Stimulated activated CD8-positive, alpha-beta memory T cell treated with anti-CD3 and anti-CD28 coated beads, Interleukin-7, amount 100 ng/mL, for 4 hours (primary cell): ENCODE measurements at places on chromosomes 3 and 15.

GRCh38 chr15:79539401-79539800, 107.3 kb downstream of the MINAR1 start:
- no peak for DNase-seq

DNA sequence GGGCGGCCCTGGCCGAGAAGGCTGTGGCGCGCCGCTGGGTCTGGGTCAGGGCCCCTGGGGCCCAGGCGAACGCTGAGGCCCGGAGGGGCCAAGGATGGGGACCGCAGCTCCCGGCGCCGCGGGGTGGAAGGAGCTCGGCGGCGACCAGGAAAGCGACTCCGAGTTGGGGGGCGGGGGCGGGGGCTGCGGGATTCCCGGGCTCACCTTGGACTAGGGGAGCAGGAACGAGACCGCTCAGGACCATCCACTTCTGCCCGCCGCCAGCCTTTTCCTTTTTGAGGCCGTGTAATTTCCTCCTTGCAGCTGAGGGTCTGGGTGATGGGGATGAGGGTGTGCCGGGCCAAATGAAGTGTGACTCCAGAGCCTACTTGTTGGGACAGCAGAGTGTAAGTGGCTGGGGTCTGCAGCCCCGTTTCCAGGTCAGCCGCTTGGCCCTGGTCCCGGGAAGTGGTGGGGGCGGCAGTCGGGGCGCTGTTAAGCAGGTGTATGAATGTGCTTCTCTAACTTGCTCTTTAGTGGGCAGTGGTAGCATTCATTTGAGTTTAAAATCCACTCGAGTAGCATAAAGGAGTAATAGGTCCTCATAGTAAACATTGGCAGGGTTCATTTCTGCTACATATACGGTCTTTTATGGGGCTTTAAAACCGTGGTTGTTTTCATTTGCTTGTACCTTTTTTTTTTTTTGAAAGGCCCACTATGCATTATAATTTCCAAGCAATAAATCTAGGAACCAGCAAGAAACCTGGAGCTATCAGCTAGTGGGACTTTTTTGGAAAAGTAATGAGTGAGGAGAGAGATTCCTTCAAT, 717 bp downstream of the PXK start:
- DNase-seq, result no peak

DNA sequence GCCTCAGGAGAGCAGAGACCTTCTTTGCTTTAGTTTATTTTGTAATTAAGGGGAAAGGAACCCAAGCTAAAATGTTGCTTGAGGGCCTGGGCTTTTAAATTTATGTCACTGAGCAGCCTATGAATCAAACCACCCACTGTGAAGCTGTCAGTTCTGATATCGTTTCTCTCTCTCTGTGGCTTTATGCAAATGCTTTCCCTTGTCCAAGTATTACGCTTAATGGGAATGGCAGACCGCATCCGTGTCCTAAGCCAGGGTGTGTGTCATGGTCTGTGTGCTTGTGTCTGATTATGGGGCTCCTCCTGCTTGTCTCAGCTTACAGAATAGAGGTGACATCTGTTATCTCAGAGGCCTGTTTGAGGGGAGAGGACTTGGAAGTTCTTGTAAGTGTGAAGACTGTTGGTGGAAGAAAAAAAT, 82.4 kb downstream of the EBLN2 start:
- DNase-seq, result no peak

DNA sequence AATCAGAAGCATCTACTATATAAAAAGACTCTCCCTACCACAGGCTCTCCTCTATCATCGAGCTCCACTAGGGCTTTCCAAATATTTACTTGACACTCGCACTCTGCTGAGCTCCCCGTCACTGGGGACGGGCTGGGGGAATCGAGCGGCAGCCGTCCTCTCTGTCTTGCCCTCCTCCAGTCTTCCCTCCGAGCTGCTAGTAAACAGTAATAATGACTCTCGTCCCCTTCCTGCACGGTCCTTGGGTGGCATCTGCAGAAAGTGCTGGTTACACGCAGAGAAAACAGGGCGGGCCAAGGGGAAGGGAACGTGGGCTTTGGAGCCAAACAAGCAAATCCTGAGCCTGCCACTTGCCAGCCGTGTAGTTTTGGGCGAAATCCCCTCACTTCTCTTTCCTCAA, 96.6 kb downstream of the LRIG1 start:
- no peak for DNase-seq

DNA sequence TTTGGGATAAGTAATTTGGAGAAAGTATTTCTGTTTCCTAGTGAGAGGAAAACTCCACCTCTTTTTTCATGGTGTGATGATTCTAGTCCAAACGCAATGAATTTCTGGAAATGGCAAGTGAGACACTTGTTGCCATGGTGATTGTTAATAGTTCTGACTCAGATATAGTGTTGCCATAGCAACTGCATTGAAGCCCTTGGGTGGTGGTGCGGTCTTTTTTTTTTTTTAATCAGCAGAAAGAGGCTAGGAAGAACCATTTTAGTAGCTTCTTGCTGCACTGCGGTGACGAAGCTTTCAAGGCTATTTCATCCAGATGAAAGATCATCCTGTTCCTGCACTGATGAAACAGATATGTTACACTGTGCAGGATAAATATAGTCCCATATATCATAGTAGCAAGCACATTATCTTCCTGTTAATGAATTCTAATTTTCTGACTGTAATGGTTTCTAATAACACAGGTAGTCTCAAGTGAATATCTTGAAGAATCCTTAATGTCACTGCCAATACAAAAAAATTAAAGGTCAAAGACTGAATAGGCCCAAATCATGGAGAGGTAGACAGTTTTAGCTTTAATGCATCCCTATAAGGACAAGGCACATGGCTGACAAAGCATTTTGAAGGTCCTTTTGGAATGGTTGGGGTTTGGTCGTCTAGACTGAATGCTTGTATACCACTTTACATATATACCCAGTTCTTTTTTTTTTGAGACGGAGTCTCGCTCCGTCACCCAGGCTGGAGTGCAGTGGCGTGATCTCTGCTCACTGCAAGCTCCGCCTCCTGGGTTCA, 125.1 kb upstream of the ZBTB20 start:
- no peak for DNase-seq

DNA sequence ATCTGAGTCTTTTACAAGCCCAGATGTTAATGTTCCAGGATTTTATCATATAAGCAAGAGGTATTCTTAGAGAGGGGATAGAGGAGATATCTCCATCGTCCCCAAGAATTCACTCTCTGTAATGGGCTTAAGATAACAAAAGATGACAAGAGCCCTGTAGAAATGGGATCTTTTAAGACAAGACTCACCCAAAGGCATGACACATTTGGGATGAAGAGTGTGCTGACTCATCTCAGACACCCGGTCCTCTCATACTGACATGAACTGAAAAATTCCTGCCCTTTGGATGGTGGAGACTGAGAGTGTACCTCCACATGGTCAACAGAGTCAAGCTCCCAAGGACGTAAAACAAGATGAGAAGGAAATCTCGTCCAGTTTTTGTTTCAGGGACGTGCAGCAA, 11.0 kb downstream of the LEKR1 start:
- DNase-seq, result no peak

DNA sequence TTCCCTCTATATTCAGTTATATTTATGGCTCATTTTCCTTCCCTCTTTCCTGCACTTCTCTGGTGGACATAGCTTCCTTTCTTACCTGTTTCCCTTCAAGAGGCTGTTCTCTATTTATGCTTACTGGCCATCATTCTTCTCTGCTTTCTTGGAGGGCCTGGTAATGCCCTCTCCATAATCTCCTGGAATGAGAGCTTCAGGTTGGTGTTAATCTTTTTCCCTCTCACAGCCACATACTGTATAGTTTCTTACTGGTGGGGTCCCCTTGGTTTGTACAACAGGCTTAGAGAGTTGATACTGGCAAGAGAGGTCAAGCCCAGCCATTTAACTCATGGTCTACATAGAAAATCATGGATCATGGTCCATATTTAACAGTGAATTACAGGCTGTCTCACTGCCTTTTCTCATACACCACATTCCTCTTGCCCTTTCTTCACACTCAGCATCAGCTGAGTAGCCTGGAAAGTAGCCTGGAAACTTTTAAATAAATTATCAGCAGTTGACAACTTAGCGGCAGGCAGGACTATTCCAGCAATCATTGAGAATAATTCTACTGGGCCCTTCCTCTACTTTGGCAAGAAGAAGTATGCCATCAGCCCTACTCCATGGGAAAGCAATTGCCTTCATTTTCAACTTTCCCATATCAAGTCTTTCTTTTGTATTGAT, 38.0 kb upstream of the DPH6 start:
- DNase-seq, result no peak

- no peak for DNase-seq
Observed at GRCh38 chr15:51234176-51234927, 104.0 kb downstream of the CYP19A1 start.

GRCh38 chr3:59380146-59380545, 330.3 kb upstream of the CFAP20DC start:
- no peak for DNase-seq

GRCh38 chr3:121722411-121722810, 27.1 kb downstream of the GOLGB1 start:
- no peak for DNase-seq

GRCh38 chr3:77535116-77535515, 495.2 kb downstream of the ROBO2 start:
- no peak for DNase-seq

DNA sequence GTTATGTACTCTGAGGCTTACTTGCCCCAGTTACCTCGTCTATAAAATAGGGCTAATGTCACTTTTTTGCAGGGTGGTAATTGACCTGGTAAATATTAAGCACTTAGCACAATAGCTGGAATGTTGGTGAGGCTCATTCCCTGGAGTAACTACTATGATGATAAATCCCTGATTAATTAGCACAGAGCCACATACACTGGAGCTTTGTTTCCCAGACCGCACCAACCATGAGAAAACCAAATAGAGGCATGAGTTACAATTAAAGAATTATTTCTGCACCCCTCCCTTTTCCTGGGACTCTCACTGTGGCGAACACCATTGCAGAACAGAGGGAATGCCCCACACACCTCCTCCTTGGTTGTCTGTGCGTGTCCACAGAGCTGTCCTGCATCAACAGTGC, 76.6 kb upstream of the CPOX start:
- no peak for DNase-seq

DNA sequence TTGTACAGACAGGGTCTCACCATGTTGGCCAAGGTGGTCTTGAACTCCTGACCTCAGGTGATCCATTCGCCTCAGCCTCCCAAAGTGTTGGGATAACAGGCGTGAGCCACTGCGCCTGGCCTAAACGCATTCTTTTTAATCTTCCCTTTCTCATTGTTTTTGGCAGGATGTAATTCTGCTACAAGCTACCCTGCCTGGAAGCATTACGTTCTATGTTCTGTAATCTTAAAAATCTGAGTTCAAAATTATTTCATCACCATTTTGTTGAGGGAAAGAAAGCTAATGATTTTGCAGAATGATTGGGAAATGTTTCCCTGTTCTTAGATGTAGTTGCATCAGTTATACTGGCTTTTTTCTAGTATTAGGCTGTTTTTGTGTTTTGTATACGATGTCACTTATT, 71.5 kb downstream of the RGMA start:
- no peak for DNase-seq

DNA sequence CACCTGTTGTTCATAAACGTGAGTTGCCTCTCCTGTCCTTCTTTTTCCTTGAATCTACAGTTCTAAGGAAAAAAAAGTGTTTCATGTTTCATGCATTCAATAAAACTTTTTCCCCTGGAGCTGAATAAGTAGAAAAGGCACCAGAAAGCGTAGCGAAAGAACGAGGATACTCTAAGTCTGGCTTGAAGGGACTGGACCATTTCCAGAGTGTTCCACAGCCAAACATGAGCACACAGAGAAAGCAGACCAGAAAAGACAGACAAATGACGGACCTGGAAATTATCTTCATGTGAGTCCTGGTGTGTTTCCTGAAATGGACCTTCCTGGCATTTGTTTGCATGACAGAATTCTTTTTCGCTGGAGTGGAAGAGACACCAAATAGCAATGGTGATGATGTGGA, 204.7 kb downstream of the SV2B start:
- DNase-seq, result no peak

GRCh38 chr15:41554343-41554742, 4.7 kb upstream of the TYRO3 start:
- no peak for DNase-seq

DNA sequence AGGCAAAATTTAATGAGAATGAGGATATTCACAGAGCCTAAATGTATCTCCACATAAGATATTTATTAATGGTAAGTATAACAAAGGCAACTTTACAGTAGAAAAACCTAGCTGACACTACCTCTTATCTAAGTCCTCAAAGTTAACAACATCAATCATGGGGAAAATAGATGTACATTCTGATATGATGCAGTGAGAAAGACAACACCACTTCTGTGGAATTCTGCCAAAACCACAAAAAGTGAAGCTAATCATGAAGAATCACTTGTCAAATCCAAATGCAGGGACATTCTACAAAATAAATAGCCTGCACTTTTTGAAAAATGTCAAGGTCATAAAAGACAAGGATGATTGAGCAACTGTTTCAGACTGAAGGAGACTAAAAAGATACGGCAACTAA, 27.5 kb upstream of the EOMES start:
- DNase-seq, result no peak

DNA sequence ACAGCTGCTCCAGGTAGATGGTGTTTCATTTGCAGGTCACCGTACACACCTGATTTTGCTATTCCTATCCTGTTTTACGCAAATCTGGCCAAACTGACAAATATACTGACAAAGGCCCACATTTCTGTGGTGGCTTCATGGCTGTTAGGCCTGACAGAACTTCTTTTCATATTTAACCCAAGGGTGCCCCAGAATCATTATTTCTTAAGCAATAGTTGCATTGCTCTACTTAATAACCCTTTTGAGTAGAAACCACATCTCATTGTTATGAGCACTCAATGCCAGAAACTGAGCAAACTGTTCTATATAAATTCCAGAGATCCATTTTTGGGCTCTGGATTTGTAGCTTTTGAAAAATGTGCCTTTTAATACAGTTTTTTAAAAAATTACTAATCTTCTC, 19.4 kb downstream of the ASTE1 start:
- DNase-seq, result no peak

- DNase-seq, result no peak
Observed at GRCh38 chr3:72582211-72582878, 265.9 kb downstream of the SHQ1 start.

GRCh38 chr3:73056845-73057150, 4.7 kb upstream of the EBLN2 start:
- no peak for DNase-seq

- no peak for DNase-seq
Observed at GRCh38 chr3:116188231-116188785, 257.0 kb downstream of the LSAMP start.

- no peak for DNase-seq
Observed at GRCh38 chr3:17088017-17088416, 203.3 kb downstream of the PLCL2 start.

DNA sequence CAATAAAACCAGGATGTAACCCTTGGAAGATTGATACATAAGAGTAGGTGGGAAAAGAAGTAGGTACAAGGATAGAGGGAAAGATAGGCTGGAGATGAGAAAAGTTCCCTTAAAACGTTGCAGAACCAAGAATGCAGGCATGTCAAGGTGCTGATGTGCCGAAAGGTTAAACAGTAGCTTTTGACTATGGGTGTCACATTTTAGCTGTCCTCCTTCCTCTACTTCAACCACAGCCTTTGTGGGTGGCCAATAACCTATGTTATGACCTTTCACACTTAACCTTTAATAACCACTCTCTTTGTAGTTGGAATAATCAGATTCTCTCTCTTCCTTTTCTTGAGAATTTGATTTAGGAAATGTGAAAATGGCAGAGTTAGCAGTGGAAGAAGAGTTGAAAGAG, 184.5 kb upstream of the GAP43 start:
- no peak for DNase-seq

GRCh38 chr3:172560026-172560425, 36.8 kb upstream of the TNFSF10 start:
- no peak for DNase-seq

GRCh38 chr3:172171396-172172075, 132.2 kb downstream of the FNDC3B start:
- DNase-seq, result no peak

GRCh38 chr3:195544634-195545033, 1.5 kb upstream of the PPP1R2 start:
- DNase-seq, result no peak
